ENCODE measurements at places on chromosomes 7 and 10.
A peak's percentile ranks its signal among the peaks of the same experiment; 100 is the strongest.

GRCh38 chr10:84258034-84258695 lies 13.3 kb downstream of the RGR start:
- peak; percentile 55 for DNase-seq

DNA sequence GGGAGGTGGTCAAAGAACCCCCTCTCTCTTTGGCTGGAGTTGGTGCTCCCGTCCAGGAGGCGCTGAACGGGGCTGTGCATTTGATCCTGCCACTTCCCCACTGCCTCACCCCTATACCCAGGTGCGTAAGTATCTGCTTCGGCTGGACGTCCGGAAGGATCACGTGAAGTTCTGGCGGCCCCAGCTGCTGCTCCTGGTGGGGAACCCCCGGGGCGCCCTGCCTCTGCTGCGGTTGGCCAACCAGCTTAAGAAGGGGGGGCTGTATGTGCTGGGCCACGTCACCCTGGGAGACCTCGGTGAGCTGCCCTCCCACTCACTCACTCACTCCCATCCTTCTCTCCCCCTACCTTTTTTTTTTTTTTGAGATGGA lies 5.6 kb upstream of the TRIP6 start:
- DNase-seq, result no peak

GRCh38 chr10:125158601-125159485 lies 1.5 kb downstream of the CTBP2 start:
- peak; percentile 43 for DNase-seq

GRCh38 chr7:29132980-29133379 lies 13.4 kb downstream of the CPVL start:
- DNase-seq, result no peak

DNA sequence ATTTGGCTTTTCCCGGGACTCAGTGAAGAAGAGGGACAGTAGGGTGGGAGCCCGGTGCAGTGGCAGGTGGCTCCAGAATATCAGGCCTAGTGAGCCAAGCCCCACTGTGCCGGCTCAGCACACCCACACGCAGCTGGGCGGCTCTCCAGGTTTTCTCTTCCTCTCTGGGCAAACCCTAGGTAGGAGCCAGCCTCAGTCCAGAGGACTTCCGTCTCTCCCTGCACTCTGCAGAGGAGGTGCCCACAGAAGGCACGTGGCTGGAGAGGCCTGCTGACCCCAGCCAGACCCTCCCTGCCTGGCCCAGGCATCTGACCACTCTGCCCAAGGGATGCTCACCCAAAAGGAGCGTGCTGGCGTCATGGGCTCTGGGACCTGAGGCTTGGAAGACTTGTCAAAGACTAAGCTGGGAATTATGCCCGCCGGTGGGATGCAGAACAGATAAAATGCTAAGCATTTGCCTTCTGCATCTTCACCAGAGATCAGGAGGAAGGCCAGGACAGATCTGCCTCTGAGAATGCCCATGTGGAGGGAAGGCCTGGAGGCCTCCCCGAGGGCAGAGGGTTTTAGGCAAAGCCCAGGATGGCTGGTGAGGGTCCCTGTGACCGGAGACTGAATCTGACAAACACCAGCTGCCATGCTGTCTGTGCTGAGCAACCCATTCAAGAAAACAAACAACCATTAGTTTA lies 40.2 kb downstream of the TCERG1L start:
- no peak for DNase-seq

- DNase-seq, result no peak
Measured at GRCh38 chr10:102538811-102539210, 35.0 kb downstream of the SUFU start.

DNA sequence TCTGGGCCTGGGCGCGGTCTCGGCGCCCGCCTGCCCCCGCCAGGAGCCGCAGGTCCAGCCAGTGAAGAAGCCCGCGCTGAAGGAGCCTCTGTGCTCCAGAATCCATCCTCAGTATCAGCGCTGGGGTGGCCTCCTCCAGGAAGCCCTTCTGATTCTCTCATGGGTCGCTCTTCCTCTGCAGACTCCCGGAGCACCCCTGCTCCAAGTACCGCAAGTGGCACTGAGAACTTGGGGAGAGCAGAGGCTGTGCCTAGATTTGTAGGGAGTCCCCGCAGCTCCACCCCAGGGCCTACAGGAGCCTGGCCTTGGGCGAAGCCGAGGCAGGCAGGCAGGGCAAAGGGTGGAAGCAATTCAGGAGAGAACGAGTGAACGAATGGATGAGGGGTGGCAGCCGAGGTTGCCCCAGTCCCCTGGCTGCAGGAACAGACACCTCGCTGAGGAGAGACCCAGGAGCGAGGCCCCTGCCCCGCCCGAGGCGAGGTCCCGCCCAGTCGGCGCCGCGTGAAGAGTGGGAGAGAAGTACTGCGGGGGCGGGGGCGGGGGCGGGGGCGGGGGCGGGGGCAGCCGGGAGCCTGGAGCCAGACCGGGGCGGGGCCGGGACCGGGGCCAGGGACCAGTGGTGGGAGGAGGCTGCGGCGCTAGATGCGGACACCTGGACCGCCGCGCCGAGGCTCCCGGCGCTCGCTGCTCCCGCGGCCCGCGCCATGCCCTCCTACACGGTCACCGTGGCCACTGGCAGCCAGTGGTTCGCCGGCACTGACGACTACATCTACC lies at the start of gene ALOX5:
TSS of gene ALOX5 (plus strand) at position 641 of the 774 bp plus-strand sequence. CDS start at position 705, 64 bp downstream.
- peak; percentile 86 for DNase-seq

DNA sequence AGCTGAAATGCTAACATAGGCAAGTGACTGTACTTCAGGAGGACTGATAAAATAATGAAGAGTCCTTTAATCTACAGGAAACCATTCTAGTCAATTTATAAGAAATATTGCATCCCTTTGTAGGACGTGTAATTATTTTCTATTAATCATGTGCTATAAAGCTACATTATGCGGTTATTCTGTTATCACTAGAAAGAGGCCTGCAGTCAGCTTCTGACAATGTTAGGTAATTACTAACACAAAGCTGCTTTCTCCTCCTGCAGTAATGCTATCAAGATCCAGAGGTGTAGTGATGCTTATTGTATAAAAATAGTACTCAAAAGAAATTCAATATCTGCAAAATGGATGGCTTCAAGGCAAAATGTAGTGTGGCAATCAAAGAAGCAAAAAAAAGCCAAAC lies 191.1 kb downstream of the SKAP2 start:
- DNase-seq, result peak; percentile 8

- no peak for DNase-seq
Measured at GRCh38 chr10:112803961-112804401, 146.1 kb upstream of the TCF7L2 start.

- DNase-seq, result no peak
Measured at GRCh38 chr10:50387732-50388073, 136.4 kb upstream of the ASAH2 start.

DNA sequence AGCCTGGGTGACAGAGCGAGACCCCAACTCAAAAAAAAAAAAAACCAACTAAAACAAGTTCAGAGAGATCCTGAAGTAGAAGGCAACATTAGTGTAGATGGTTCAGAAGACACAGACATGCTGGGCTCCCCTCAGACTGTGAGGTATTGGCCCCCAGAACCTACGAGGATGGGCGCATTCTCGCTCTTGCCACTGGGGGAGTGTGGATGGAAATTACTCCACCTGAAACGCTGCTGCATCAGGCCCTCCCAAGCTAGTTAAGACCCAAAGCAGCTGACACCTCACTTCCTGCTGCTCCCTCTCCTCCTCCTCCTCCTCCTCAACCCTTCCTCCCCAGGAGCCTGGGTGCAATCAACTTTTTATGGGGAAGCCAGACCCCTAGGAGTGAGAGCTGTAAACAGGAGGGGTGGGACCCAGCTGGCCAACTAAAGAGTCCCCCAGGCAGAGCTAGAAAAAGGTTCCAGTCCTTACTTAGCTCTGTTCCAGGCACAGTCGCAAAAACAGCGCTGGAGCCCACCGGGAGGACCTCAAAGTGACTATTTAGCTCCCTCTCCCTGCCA lies 7.4 kb downstream of the SH3PXD2A start:
- DNase-seq, result peak; percentile 33

DNA sequence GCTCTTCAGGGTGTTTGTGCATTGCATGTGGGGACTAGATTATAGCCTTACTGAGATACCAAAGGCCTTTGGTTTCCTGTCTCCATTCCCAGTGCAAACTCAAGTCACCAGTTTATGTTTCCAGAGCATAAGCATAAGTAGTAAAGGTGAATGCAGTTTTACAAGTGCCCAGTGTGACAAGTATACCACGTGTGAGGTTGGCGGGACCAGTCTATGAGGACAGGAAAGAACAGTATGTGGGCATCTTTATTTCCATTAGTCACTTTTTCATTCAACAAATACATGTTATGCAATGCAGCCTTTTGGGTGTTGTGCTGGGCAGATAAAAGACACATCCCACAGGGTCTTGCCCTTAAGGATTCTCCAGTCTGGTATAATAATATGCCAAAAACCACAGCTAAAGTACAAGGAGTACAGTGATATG lies 146.5 kb downstream of the ARID5B start:
- DNase-seq, result no peak

DNA sequence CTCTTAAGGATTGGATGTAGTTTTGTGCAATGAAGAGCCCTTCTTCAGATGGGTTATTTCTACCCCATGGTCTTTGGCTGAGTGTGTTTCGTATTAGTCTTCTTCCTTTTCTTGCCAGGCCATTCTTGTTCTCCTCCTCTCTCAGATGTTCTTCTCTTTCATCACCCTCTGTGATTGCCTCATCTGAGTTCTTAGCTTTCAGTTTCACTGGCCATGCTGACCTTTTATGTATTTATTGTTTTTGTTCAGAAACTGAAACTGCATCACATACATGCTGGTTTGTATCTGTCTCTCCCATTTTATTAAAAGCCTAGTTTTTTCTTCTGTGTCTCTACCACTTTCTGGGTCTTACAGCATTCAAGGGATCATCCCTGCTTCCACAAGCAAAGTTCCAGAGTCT lies 21.7 kb upstream of the PCGF5 start:
- DNase-seq, result no peak

DNA sequence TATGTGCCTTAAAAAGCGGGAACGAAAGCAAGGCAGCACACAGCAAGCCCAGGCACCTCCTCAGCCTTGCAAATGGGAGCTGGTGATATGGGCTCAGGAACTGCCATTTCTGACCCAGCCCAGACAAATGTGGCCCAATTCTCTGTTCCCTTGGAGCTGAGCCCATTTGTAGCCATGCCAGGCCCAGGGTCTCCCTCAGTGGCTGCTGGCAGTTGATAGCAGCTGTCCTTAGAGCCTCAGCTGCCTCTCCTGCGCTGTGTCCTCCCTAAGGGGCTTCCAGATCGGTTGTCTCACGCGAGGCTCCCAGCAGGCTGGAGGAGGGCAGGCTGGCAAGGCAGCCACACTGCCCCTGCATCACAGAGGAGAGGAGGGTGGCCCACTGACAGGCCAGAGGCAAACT lies 275.8 kb downstream of the KCNMA1 start:
- no peak for DNase-seq

DNA sequence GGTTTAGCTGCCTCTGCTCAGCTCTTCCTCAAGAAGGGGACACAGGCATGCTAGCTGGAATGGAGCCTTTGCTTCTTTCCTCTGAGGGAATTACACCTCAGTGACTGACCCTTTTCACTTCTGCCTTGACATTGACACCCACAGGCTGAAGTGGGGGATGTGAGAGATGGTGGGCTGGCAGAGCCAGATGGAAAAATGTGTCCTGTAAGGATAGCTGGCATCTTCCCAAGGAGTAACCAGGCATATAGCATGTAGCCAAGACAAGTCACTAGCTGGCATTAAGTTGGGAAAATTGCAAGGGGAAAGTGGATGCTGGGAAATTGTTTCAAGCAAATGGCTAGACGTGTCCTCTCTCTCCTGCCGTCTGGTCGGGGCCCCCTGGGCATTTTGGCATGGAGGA lies 19.9 kb downstream of the STMP1 start:
- no peak for DNase-seq

DNA sequence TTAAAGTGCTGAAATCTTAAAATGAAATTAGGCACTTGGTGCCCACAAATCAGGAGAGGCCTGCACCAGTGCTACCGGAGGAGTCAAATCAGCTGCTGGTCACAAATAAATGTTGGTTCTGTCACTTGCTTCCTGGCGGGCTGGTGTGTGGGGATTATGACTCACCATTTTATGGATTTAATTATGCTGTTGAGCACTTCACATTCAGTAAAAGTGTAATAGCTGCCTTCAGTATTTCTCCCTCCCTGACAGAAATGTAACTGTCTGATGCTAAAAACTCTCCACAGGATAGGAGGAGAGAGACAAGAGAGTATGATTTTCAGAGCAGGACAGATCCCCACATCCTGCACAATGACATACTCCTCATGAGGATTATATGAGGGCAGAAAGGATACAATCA lies 186.0 kb downstream of the JAZF1 start:
- DNase-seq, result peak; percentile 16

- peak; percentile 20 for DNase-seq
Measured at GRCh38 chr7:105776068-105776790, 100.2 kb downstream of the ATXN7L1 start.

DNA sequence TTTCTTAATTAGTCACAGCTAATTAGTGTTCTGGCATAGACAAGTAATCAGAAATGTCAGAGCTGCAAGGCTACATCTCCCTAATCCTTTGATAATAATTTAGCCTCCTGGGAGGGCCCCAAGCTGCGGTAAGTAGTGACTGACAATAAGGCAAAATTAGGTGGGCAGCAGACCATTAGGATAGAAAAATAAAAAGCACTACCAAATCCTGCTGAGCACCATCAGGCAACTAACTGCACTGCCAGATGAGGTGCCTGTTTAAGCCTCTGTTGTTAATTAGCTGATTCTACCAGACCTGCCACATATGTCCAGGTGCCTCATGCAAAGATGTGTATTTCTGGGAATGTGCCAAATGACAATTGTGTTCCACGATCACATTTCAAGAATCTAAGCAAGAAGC lies 32.5 kb upstream of the FEZF1 start:
- DNase-seq, result peak; percentile 95

DNA sequence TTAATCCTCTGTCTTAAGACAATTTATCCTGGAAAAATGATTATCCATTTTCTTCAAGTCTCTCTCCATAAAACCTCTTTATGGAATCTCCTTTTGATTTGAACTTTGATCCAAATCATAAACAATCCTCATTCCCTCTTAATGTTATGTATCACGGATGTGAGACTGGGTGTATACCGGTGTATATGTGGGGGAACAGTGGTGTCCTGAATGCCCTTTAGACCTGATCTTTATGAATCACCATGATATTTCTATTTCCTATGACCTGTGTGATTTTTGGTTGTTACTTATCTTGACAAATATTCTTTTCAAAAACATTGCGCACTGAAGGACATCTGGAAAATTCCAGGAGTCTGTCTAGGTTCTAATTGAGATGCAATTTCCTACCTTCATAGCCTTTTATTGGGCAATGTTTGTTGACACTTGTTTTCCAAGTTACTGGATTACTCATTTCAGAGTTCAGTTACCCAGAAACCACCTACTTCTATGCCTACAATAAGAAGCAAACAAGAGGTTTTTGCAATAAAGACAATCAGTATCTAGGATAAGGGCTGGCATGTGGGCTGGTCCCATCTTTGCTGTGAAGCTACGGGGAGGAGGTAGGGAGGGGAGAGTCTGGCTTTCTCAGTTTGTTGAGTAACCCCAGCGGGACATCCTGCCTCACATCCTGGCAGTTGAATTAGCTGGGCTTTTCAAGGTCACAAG lies 190.4 kb downstream of the CTTNBP2 start:
- no peak for DNase-seq

All from NCI-H82 (cell line).